ENCODE measurements at places on chromosomes 4 and X. TPM values are rescaled to one million over a fixed set of nuclear protein-coding genes. Genes with fewer than 3 reads are reported as not detected.

Gene USP27X
- total RNA-seq, result 2.9 TPM

Gene TACR3
- 0.09 TPM for total RNA-seq

Gene PPEF1
- not detected for total RNA-seq

Gene RNF212
- 6.9 TPM for total RNA-seq

Gene PLRG1
- 79.6 TPM for total RNA-seq

Gene DUX4
- total RNA-seq, result not detected

Gene IBSP
- total RNA-seq, result not detected

Gene USP17L11
- not detected for total RNA-seq

Gene BEX4
- total RNA-seq, result 7.9 TPM

Gene CT45A2
- not detected for total RNA-seq

Gene PPP1R2C
- total RNA-seq, result not detected

Gene LANCL3
- 0.18 TPM for total RNA-seq

Gene SLC10A6
- total RNA-seq, result 0.18 TPM

Gene CACNA1F
- total RNA-seq, result not detected

Gene RAB9A
- 51.8 TPM for total RNA-seq

Gene SSX2B
- not detected for total RNA-seq

Gene TBC1D1
- total RNA-seq, result 59.9 TPM

Gene MAGEA4
- not detected for total RNA-seq

Gene NDUFC1
- total RNA-seq, result 29.1 TPM

Gene CSN3
- total RNA-seq, result not detected

Gene ESX1
- not detected for total RNA-seq

Gene SUPT20HL2
- not detected for total RNA-seq

Gene PAGE1
- total RNA-seq, result not detected

Gene MSANTD1
- 0.63 TPM for total RNA-seq

Gene DMRTC1B
- not detected for total RNA-seq

Gene OGT
- 93.7 TPM for total RNA-seq

Gene FHIP1A
- 0.99 TPM for total RNA-seq

Gene LRP2BP
- total RNA-seq, result 0.74 TPM

Gene TMEM31
- total RNA-seq, result not detected

Gene GYPE
- total RNA-seq, result not detected

Gene GC
- not detected for total RNA-seq

Gene RASL11B
- not detected for total RNA-seq

Gene HPGDS
- total RNA-seq, result not detected

Gene MAPK10
- 69.6 TPM for total RNA-seq

Gene MAGEE1
- 2.5 TPM for total RNA-seq

Gene TCEAL7
- total RNA-seq, result 52.5 TPM

Gene PHF8
- 17.1 TPM for total RNA-seq

Gene SH3RF1
- 57.8 TPM for total RNA-seq

Gene HMGB2
- total RNA-seq, result 113 TPM

Gene TMPRSS11A
- total RNA-seq, result under 0.01 TPM

Gene MAGEB6
- total RNA-seq, result not detected

Gene SSX3
- total RNA-seq, result not detected
